Activated naive CD4-positive, alpha-beta T cell treated with Interleukin-2 at 50 U/mL for 16 hours (primary cell): ENCODE measurements at places on chromosomes 2 and 18.

DNA sequence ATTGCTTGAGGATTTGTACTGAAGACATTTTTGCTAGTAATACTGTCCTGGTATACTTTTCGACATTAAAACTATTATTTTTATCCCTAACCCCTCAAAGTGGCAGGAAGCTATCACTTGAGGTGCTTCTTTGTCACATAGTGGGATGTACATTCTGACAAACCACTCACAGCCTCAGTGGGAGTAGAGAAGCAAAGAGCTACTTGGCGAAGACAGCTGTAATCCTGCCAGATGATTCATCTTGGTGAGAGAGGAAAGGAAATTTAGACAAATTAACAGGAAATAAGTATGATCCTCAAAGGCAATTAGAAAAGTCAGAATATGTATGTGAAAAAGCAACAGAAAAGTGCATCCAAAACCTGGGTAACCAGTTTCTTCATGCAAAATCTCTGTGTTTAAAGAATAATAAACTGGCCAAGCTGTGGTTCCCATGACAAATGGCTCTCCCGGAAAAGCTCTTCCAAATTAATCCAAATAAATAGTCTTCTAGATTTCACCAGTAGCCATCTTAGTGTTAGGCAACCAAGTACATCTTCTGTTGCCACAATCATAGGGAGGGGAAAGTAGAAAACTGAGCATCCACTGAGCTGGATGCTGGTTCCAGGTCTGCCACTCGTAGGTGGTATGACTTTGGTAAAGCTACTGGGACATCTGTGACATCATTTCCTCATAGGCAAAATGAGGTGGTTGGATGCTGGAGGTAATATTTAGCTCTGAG is 308.0 kb upstream of the LYPD1 start:
- DNase-seq: no peak

- DNase-seq: no peak
These were observed 7.7 kb downstream of the DNMT3A start for GRCh38 chr2:25333981-25334380.

DNA sequence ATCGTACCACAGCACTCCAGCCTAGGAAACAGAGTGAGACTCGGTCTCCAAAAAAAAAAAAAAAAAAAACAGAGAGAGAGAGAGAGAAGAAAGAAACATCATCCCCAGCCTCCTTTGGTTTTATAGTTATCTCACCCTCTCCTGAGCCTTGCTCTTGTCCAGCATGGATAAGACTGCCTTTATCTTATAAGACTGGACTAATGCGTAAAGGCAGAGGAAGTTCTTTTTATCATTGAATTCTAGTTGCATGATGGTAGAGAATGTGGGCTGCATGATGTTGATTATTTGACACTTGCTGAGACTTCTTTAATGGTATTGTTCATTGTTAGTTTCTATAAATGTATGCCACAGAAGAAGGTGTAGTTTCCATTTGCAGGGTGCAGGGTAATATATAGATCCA is 124.4 kb downstream of the ZBTB7C start:
- DNase-seq: no peak

DNA sequence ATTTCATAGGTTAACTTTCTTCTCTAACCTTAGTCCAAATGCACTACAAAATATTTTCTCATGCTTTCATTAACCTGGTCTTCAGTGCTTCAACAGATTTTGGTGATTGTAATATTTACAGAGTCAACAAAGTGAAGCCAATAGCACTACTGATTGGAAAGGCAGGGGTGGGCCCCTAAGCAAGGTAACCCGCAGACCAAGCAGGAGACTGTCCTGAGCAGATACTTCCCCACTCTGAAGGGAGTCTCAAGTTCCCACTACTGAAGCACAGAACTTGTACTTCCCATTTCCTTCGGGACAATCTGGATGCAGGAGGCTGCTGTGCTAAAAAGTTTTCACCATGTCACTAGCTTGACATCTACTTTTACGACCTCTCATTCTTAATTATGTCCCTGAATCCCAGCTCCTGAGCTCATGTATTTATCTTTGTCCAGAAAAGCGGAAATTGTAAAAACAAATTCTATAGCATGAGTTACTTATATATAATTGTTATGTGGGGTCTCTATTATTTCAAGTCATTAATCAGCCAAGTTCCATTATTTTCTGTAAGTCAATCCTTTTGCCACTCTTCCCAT is 311.6 kb upstream of the REV1 start:
- no peak for DNase-seq

DNA sequence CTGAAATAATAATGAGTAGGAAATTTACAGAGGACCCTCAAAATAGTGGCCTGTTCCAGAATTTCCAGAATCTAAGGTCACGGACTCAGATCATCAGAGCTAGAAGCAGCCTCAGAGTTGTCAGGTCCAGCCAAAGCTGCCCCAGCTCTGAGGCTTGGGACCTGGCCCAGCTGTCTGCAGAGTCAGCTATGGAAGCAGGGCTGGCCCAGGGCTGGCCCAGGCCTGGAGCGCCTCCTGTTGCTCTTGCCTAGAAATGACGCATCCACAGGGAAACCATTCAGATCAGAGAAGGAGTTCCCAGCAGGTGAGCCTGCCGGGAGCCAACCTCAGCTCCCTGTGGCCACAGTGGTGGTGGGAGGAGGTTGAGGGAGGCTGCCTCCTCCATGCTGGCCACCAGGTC is 106.7 kb upstream of the ARL4C start:
- no peak for DNase-seq

DNA sequence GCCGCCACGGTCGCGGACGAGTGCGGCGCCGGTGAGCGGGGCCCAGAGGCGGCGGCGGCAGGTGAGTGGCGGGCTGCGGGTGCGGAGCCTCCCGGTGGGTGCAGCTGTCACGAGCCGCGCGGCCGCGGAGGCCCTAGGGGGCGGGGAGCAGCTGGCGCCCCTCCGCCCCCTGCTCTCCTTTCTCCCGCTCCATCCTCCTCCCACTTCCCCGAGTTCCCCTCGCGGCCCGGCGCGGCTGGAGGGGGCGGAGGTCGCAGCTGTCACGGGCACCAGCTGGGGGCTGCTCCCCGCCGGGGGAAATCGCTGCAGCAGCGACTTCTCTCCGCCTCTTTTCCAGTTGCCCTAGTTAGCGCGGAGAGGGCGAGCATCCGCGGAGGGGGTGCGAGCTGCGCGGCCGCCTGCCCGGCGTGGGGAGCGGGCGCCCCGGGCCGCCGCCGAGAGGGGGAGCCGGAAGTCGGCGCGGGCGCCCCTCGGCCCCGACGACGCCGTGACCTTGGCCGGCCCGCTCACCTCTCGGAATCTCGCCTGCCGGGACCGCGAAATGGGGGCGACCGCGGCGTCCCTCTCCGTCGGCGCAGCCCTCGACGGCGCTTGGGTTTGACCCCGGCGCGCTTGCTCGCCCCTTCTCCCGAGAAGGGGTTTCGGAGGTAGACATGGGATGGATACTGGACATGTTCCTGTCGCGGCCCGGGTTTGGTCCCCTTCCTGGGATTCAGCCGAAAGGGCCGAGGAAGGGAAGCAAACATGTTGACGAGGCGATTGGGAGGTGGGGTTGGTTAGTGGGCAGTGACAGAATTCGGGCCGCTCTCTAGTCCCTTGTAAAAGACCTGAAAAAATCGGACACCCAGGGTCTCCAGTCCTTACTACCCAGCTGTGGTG is 727 bp downstream of the NCOA1 start:
- DNase-seq: peak; percentile 70
